ELF-1 (cell line): ENCODE measurements at places on chromosomes 7 and 10.

DNA sequence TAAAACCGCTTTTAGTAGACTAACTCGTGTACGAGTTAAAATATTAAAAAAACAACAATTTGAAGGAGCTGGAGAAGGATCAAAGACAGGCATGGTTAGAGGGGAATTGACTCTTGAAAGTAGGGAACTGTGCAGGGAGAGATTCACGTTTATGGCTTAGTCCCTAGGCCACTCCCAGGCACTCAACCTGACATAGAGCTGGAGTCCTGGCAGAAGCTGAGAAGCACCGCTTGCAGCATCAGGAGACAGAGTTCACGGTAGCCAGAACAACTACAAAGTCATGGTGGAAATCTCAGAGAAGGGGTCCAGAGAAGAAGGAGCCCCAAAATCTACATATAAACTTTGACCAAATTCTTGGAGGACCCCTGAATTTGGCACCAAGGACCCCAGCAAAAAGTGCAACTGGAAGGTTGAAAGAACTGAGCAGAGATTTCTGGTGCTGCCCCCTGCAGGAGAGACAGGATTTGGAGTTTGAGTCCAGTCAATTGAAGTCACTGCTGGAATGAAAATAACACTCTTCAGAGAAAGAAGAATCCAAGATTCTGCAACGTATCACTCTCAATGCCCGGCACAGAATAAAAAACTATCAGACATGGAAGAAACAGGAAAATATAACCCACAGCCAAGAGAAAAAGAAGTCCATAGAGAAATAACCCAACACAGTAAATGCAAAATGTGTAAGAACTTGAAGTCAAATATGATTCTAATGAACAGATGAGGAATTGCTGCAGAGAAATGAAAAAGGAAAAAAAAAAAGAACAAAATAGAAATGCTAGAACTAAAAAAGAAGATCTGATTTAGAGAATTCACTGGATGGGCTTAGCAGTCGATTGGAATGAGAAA lies 493.3 kb upstream of the PODXL start:
- peak; percentile 44 for DNase-seq

DNA sequence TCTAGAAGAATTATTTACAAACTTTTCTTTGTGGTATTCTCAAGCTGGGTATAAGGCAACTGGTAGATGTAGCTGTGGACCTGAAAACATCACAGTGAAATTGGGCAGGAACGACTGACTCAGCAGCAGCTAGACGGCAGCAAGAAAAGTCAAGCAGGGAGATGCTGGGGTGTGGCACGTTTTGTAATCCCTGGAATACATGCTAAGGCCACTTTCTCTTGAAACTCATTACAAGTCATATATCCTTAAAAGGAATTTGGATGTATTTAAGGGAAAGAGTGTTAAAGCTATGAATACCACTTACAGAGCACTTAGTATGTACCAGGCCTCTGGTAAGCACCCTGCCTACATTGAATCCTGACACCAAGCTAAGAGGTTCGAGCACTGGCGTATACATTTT lies 17.4 kb downstream of the BEND7 start:
- DNase-seq: no peak

DNA sequence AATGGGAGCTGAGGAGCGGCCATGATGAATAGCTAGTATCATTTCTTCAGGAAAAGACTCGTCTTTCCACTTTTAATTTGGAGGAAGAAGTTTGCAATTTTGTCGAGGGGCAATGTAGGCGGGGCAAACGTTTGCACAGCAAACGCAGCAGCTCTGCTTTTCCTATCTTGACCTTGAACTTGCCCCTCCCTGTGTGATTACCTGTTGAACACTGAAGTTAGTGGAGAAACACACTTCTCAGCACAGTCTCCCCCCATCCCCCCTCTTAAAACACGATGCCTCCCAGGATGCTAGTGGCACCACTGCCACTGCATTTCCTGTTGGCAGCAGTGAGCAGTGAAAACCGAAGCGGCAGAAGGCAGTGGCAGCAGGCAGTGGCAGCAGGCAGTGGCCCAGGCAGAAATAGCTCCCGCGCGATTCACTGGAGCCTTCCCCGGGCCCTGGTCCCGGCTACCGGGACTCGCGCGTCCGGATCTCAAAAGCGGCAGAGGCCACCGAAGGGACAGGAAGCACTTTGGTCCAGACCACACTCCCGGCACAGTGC lies at the start of gene EPDR1:
Gene EPDR1 (plus strand): TSS at position 336 of the 544 bp plus-strand sequence. CDS start 300 bp downstream, outside the sequence.
- peak; percentile 65 for DNase-seq

- DNase-seq: no peak
Measured at GRCh38 chr7:82164813-82165212, 278.8 kb downstream of the CACNA2D1 start.

DNA sequence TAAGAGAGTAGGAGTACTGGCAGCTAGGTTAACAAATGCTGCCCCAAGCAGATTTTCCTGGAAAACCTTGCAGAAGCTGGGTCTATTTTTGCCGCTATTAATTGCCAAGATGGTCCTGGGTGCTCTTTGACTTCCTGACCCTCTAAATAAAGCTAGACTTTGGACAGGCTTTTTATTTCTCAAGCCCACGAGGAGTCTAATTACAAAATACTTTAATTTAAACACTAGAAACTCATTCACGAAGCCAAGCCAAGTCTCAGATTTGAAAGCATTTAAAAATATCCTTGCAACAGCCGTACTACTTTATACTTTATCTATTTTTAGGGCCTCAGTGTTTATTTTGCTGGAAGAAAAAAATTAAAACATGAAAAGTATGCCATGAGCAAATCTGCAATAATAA lies 45.1 kb downstream of the TMEM26 start:
- DNase-seq: no peak

DNA sequence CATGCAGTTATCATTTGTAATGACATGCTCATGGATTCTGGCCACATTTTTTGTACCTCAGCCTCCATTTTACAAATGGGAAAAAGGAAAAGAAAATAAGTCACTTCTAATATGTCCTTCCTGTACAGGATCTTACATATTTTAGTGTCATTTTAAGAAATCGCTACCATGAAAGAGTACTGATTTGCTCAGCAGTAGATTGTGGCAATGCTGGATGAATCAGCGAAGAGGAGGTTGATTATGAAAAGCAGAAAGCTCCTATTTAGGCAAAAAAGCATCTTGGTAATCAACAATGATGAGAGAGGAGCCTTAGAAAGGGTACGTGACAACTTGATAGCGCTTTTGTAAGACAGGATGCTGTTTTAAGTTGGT lies 522.9 kb downstream of the PARD3 start:
- no peak for DNase-seq

DNA sequence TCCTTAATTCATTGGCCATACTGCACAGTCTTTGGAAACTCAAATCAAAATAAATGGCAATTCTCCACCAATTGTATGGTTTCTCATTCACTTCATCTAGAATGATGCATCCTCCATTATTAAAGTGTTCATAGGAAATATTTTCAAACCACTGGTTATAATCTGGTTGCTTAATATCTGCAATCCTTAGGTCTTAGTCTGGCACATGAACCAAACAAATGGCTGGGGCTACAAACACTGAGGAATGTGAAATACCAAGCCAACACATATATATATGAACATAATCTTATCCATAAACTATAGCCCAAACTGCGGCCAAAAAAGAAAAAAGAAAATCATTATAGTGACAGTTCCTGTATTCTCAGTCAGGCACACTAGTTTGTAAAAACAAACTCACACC lies 5.7 kb upstream of the MSS51 start:
- DNase-seq: no peak
